BJ (cell line): ENCODE measurements at places on chromosomes 2 and 18.

DNA sequence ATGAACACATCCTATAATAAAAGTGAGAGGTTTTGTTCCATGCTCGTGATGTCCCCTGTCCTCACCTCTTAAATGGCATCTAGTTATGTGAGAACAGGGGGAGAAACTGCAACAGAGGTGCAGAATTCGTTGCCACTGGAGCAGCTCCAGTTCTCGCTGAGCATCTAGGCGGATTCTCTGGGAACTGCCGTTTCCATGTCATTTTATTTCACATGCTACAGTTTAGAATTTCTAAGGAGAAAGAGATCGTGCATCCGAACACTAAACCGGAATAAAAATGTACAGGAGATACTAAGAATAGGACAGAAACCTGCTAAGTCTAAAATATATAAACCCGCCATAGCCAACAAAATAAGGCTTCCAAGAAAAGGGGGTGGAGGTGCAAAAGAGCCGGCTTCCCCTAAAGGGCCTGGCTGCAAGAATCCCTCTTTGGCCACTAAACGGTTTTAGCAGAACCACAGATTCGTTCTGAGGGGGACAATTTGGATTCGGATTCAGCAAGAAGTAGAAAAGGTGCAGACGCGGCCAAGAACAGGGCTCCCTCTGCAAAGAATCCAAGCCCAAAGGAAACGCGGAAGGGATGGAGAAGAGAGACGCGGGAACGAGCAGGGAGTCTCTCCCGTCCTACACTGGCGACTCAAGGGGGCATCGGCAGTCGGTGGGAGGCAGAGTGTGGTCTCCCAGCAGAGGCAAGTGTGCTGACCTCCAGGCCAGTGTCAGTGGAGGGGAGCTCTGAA lies 1.3 kb downstream of the TMEM163 start:
- DNase-seq = no peak

DNA sequence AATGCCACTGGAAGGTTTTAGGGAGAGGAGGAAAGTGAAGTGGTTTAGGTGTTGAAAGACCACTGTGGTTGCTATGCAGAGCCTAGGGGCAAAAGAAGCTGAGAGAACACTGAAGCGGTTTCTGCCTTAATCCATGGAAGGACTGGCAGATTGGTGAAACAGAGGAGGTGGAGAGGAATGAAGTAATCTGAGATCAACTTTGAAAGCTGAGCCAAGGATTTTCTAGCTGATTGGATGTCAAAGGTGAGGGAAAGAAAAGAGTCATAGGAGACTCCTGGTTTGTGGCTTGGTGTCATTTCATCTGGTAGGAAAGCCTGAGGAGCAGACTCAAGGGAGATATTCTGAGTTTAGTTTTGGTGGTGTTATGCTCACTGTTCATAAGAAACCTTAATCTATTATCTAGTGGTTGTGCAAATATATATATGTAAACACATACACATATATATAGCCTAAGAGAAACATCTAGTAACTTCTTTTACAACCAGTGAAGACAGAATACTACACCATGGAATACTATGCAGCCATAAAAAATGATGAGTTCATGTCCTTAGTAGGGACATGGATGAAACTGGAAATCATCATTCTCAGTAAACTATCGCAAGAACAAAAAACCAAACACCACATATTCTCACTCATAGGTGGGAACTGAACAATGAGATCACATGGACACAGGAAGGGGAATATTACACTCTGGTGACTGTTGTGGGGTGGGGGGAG lies 134.1 kb upstream of the CREB1 start:
- no peak for DNase-seq

- no peak for DNase-seq
Observed at GRCh38 chr2:189569295-189569910, 11.2 kb downstream of the SLC40A1 start.

DNA sequence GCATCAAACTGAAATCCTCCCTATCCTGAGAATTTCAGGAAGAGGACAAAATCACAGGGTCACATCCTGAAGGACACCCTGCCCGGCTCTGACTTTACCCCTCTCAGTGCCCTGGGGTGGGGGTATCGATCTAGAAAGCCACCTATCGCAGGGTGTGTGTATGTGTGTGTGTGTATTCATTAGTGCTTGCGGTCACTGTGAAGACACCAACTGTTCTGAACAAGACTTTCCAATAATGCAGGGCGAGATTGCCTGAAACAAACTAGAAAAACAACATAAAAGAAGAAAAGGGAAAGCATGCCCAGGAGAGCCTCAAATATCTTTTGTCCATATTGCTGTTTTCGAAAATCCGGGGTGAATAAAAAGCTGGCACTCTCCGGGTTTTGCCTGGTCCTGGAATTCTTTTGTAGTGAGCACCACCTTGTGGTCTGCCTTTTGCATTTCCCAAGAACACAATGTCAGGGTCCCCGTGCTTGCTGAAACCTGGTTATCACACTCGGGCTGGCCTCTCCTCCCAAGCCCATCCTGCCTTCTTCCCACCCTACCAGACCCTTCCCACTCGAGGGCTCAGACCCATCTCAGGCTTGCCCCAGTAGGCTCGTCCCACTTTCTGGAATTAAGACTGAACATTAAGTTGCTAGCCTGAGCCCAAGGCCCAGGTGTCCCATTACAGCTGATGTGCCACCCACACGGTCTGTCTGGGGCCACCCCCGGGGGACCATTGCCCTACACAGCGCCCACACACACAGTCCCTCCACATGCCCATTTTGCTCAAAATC lies 25.0 kb upstream of the COPS8 start:
- DNase-seq = peak; percentile 5

- no peak for DNase-seq
Observed at GRCh38 chr2:86358957-86359356, 21.5 kb upstream of the REEP1 start.

DNA sequence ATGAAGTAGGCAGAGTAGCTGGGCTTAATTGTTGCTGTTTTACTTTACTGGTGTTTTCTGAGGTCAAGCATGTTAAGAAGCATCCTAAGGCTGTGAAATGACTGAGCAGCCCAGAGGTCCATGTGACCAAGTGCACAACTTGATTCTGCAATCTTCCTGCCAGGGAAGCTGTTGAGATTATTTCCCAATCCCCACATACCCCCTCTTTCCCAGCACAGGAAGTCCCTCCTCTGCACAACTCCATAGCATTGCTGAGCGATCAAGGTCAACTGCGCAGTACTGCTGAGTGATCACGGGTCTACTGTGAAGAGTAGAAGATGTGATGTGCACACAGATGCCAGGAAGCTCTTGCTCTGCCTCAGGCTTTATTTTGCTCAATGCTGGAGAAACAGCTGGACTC lies 105.8 kb downstream of the GALNT14 start:
- no peak for DNase-seq

DNA sequence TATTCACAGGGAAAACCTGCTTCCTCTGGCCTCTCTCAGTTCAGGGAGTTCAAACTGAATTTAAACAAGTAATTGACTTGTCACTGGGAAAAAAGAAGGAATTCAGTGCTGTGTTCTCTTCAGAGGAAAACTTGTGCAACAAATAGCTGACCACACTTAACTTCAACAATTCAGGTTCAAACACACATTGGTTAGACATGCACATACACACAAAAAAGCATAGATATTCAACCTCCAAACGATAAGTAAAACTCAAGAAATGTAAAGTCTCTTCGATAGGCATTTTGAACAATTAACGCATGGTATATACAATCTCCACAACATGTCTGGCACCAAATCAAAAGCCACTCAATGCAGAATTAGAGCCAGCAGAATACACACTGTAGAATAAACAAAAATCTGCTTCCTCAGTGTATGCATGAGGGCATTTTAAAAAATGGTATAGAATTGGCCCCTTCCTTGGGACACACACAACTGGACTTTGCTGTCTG lies 269.0 kb downstream of the TCF4 start:
- no peak for DNase-seq

DNA sequence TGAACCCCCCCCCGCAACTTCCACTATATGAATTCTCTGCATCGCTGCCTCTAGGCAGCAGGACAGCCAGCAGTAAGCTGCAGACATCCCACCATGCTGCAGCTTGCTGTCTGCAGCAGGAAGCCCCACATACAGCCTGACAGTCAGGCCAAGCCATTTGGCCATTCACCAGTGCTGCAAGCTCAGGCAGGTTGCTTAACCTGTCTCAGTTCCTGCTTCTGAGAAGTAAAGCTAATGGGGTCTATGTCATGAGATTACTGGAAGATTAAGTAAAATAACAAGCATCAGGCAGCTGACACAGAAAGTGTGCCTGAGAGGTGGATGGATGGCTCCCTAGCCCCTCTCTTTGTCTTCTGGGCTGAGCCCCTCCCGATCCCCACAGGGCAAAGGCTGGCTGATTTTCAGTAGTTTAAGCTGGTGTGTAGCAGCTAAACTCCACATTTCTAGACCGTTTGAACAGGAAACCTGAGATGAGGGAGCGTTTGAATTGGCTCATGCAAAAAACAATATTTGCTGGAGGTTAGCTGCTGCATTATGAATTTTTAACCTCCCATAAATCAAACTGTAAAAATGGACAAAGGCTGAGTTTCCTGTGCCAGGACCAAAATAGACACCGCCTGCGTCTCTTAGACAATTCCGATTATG lies 193.8 kb upstream of the ARL4C start:
- no peak for DNase-seq

DNA sequence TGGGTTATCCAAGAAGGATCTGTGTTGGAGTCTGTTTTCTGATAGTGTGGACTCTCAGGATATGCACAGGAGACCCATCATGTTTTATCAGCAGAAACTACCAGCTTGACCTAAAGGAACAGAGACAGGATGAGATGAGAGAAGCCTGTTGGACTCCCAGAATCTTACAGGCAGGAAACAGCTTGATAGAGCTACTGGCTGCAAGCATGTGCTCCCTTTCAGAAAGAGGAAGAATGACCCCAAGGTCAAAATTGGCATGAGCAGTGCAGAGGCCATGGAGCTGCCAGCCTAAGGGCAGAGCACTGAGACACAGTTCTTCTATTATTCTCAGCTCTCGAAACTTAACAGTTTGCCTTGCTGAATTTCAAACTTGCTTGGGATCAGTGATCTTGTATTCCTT lies 135.2 kb upstream of the NFATC1 start:
- no peak for DNase-seq

DNA sequence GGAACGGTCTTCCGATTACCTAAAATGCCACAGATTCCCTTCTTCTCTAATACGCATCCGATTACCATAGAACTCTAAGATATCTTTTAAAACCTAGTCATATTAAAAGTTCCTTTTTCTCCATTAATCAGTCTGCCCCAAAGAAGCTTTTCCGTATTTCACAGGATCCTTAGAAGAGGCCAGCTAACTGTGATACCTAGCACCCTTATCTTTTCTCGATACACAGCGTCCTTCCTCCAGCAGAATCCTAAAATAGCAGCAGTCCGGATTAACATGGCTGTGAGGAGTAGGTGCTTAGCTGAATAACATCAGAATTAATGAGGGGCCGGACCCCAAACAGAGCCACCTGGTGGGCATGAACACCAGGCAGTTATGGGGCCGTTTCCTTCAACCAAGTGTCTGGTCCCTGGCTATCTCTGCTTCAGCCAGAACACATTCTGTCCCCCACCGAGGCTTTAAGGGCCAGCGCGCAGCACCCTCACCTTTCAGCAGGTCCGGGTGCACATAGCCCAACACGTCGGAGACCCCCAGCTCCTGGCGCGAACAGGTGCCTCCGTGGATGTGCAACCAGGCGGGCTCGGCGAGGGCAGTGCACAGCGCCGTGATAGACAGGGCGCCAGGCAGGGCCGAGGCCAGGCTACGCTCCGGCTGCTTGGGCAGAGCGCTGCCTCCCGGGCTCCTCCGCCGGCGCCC lies 995 bp downstream of the TMEM127 start:
- no peak for DNase-seq

DNA sequence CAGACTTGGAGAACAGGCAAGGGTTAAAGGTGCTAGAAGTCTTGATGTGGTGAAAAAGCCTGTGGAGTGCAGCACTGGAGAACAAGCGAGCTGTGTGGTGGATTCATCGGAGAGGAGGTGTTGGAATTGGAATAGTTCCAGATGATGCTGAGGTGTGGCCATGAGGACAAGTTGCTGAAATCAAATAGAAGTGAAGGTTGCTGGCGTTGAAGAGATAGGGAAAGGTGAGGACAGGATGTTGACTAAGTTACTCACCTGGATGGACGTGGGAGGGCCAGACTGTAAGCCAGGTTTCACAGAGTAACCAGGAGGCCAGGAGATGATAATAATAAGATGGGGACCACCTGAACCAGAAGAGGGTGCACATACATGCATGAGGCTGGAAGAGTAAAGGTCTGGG lies 173.4 kb downstream of the DIS3L2 start:
- no peak for DNase-seq

- DNase-seq = no peak
Observed at GRCh38 chr2:71617266-71617665, 163.9 kb downstream of the DYSF start.

DNA sequence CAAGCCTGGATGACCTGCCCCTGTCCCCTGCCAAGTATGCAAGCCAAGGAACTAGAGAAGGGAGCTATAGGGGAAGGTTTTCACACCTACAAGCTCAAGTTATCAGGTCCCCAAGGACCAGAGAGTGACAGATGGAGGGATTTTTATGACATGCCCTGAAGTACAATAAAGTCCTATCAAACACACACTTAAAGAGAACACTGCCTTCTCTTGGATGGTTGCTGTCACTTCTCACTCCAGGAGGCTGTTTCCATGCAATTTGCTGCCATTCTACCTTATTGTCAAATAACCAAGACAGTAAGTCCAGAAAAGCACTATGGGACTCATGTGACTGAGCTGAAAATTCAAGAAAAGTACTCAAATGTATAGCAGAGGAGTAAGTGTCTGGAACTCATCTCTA lies 76.6 kb upstream of the DDX18 start:
- no peak for DNase-seq

DNA sequence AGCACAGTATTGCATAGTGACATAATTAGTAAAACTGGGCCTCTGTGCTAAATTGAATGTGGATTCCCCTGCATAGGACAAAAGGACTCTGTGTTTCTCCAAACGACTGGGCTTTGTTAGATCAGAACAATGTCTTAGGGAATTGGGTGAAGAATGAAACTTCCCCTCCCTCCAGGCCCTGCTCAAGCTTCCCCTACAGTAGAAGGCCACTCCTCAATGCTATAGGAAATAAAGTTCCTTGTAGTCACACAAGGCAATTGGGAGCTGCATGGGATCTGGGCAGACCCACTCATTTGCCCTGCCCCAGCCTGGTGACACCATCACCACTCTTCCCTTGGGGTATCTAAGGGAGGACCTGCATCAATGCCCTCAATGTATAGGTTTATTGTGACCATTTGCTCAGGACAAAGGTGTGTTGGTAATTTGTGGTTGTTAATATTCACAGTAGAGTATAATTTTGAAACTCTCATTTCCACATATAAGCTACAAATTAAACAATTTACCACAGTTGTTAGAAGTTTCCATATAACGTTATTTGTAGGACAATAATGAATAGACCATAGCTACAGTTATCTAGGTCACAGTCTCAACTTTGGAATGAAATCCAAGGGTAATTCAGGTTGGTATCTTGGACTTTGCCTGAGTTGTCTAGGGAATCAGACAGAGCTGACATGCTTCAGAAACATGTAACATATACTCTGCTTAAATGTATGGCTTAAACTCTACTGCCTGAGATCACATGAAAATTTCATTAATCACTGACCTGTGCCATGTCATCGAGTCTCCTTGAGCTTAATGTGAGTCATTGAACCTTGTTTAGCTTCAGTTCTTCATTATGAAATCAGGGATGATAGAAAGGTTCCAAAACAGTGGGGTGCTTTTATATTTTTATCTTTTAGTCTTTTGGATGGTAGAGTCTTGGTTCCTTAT lies 64.8 kb upstream of the DARS1 start:
- no peak for DNase-seq

- DNase-seq = no peak
Observed at GRCh38 chr2:182586426-182586825, 129.6 kb upstream of the DNAJC10 start.

- DNase-seq = no peak
Observed at GRCh38 chr2:135615404-135615803, 84.1 kb downstream of the R3HDM1 start.
